AG08395 (cell line): ENCODE measurements at places on chromosomes 7 and 10.

DNA sequence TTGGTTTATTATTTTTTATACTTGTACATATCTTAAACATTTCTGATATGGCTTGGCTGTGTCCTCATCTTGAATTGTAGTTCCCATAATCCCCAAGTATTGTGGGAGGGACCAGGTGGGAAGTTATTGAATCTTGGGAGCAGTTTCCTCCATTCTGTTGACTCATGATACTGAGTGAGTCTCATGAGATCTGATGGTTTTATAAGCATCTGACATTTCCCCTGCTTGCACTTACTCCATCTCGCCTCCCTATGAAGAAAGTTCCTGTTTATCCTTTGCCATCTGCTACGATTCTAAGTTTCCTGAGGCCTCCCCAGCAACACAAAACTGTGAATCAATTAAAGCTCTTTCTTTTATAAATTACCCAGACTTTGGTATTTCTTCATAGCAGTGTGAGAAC lies 207.7 kb downstream of the TPK1 start:
- DNase-seq, result no peak

DNA sequence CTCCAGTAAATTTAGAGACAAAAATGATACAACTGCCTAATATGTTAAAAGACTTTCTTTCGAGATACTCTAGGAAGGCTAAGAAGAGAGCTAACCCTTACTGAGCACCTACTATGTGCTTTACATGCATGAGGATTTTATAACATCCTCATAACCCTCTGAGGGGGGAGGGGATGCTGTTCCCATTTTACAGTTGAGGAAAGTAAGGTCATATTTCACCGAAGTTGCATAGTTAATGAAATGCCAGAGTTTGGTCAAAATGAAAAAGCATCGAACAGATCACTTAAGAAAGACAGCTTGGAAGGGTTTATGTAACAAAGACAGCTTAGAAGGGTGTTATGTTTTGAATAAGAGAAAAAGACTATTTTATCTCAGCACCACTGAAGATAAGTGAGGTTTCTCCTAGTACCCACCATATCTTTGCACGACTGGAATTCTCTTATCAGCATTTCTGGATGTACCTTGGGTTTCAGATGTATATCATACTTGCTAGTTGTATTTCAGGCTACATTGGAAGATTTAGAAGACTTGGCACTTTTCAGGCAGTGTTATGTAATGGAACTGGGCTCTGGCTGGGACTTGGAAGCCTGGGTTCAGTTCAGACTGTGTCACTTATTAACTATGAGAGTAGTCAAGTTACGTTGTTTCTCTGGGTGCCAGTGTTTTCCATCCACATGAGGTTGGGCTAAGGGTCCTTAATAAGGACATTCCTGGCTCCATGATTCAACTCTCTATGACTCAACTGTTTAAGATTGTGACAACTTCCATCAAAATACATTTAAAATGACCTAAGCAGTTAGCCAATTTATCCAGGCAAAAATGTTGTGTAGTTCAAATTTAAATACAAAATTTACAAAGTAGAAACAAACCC lies 6.0 kb downstream of the RHOBTB1 start:
- peak; percentile 40 for DNase-seq

DNA sequence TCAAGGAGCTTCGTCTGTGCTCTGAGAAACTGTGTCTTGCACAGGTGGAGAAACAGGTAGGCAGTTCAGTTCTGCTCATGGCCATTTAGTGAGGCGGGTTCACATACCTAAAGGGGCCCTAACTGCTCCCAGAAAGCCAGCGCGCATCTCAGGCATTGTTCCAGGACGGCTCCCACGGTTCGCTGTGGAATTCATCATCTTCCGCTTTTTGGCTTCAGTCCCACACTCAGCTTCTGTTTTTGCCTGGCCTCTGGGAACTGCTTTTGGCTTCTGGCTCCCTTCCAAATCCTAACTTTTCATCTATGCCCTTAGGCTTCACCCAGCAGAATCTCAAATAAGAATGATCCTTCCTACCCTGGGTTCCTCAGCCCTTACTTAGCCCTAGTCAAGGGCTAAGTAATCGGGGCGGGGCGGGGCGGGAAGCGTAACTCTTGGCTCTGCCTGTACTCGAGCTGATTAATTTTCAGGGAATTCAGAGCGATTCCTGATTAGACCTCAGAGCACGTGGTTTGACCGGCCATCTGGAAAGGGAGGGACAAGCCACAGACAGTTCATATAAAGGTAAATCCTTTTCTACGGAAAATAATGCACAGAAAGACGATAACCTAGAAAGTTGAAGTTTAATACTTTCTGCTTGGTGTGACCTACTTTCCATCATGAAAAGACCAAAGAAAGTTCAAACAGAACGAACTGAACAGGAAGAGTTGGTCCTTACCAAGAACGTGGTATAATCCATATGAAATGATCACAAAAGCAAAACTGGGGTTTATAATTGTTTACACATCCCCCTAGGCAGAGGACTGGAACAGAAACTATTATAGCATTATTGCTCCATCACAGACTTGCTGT lies 105.7 kb downstream of the ST8SIA6 start:
- DNase-seq, result peak; percentile 93

DNA sequence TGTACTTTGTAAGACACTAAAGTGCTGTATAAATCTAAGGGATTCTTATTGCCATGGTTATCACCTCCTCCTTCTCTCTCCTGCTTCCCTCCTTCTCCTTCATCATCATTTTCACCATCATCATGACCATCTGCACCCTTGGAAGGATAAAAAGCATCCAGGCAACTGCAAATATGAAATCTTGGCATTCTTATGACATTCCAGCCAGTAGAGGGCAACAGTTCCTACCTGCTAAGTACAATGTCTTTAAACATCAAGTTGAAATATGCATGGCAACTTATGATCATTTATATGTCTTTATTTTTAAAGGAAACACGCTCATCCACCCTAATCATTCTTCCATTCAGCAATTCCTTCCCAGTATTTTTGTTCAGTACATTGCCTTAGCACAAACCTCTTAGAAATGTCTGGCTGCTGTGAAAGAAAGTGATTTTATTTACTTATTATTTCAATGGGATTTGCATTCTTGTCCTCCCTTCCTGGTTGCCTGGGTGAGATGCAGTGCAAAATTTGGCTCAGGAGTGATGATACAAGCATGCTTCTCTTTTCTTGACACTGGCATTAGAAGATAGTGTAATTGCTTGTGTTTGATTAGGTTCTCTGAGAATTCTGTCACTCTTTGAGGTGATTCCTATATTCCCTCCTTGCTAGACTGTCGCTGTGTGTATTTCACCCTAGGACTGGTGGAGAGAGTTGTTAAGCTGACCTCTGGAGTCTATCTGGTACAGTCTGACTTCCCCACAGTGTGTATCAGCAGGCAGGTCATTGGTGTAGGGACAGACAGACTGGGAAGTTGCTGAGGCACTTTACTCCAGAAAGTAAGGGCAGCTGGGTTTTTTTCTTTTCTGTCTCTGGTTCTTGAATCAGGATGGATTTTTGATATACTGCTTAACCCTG lies 188.5 kb upstream of the BMPER start:
- DNase-seq, result peak; percentile 28

DNA sequence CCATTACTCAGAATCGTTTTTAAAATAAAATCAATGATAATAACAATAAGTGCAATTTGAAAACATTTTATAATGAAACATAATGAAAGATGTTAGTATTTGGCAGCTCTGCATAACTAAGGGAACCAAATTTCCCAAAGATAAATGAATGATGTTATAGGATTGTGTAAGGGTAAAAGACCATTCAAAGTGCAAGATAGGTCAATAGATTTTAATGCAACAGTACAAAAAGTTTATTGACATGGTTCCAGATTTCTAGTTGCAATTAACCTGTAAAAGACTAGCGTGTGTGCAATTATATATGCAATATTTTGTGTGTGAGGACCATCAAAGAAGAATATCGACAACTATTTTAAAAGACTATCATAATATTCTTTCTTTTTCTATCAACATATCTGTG lies 122.3 kb downstream of the MDFIC start:
- DNase-seq, result no peak

DNA sequence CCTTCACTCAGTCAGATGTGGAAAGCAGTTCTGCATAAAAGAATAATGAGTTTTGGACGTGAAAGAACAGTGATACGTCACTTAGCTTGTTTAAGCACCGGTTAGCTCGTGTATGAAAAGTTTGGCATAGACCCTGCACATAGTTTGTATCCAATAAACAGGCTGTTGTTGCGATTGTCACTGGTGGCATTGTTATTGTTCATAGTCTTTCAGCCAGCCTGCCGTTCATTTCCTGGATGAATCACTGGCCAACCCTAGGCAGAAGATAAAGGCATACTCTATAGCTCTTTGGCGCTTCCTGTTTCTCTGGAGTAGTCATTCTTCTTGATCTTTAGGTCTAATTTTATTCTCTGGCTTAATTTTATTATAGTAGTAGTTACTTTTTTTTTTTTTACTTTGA lies 57.8 kb upstream of the ANKRD30A start:
- DNase-seq, result no peak

GRCh38 chr10:25382029-25382810 lies 207.4 kb downstream of the GPR158 start:
- DNase-seq, result no peak

DNA sequence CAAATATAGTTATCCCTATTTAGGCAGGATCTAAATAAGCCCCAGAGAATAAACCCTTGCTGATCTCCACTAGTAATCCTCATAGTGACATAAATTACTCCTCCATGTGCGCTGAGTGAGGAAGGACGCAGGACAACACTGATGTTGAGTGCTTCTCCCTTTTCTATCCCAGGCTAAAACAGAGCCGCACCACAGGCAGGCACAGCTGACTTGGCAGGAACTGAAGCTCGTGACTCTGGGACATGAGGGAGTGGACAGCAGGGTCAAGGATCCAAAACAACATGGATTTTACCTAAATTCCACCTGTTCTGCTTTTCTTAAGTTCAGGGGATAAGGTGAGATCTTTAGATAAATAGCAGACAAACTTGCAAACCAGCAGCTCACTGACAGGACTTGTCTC lies 46.0 kb downstream of the VOPP1 start:
- no peak for DNase-seq

DNA sequence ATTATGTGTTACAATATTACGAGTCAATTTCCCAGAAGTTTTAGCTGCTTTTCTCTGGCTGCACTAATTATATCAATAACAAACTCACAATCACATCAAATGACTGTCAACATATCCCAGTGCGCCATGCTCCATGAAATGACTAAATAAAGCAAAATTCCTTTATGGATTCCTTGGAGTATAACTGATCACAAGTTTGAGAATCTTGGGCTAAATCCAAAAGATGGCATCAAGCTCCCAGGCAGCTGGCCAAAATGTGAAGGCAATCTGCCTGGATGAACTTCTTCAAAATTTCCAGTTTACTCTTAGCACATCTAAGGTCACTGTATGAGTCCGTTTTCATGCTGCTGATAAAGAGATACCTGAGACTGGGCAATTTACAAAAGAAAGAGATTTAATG lies 210.8 kb downstream of the CCSER2 start:
- DNase-seq, result peak; percentile 38

- no peak for DNase-seq
Measured at GRCh38 chr7:154256150-154256549, 204.0 kb downstream of the DPP6 start.

DNA sequence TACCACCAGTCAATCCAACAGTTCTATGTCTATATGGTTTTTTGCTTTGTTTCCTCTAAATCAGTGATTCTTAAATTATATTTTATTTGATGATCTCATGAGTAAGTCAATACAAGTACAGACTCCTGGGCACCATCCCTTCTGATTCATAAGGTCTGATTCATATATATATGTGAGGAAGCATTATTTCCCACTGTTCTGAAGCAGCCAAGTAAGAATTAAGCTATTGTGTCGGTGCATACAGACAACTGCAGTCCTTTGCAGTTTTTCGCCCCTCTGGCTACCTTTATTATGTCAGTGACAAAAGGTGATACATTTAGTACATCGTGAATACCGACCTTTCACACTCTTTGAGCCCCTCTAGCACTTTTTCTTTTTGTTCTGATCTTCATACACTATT lies 1079.6 kb upstream of the C7orf33 start:
- DNase-seq, result peak; percentile 6

GRCh38 chr10:70564901-70565351 lies 37.6 kb downstream of the PRF1 start:
- DNase-seq, result no peak

- DNase-seq, result no peak
Measured at GRCh38 chr10:63883861-63884260, 362.7 kb downstream of the REEP3 start.

DNA sequence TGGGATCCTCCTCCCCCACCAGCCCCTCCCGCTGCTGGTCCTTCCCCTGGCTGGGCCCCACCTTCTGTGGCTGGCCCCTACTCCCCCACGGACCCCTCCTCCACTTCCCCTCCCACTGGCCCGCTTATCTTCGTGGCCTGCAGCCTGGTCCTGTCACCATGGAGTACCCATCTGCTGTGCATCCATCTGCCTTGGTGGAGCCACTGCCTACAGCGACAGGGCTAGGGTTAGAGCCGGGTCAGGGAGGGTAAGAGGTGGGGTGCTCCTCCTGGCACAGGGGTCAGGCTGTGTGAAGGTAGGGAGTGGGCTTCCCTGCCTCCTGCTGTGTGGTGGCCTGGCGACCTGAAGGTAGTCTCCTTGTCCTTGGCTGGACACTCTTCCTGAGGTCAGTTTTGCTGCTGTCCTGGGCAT lies 5.2 kb downstream of the ADCY1 start:
- no peak for DNase-seq

DNA sequence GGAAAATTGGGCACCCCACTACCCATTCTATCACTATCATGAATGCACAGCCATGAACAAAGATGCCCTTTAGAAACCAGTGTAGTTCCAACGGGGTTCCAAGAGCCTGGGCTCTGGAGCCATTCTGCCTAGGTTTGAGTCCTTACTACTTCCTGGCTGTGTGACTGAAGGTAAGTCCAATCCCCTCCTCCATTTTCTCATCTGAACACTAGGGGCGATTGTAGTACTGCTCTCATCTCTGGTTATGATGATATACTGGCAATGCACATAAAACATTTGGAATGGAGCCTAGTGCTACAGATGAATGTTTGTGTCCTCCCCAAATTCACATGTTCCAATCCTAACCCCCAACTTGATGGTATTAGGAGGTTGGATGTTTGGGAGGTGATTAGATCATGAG lies 28.1 kb upstream of the CDH23 start:
- DNase-seq, result no peak

DNA sequence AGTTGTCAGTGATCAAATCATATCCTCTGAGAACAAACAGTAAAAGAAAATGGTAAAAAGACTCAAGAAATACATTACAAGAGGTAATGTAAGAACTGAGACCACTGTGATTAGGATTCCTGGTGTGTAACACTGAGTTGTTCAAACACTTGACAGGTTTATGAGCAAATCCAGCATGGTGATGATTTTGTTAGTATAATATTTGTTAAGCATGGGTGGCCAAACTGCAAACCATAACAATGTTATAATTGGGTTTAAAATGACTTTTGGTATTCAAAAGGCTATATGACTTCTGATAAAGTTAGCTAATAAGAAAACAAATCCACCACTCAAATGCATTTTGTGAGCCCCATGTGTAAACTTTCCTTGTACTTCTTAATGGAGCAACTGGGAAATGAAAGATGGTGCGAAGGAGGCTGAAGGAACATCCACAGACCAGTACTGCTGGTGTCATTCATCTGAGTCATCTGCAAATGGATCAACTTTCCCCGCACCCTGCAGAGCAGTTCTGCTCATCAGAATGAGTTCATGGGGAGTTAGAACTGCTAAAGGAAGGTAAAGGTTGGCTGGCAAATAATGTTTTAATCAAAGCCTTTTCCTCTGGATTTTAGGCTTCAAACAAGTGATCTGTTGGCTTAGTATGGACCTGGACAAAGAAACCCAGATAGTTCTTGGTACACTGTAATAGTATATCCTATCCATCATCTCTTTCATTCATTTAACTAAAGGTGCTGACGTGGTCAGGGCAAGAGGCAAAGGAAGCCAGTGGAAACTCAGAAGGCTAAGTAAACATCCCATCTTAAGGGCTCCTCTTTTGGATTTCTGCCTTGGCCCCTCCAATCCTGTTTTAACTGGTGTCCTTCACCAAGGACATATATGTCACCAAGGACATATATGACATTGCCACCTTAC lies 45.0 kb downstream of the AFAP1L2 start:
- DNase-seq, result no peak
